Activated naive CD4-positive, alpha-beta T cell treated with Interleukin-2 at 50 U/mL for 16 hours (primary cell): ENCODE measurements at places on chromosomes 11 and 22.

GRCh38 chr11:70628855-70629844, 230.8 kb downstream of the CTTN start:
- no peak for DNase-seq

DNA sequence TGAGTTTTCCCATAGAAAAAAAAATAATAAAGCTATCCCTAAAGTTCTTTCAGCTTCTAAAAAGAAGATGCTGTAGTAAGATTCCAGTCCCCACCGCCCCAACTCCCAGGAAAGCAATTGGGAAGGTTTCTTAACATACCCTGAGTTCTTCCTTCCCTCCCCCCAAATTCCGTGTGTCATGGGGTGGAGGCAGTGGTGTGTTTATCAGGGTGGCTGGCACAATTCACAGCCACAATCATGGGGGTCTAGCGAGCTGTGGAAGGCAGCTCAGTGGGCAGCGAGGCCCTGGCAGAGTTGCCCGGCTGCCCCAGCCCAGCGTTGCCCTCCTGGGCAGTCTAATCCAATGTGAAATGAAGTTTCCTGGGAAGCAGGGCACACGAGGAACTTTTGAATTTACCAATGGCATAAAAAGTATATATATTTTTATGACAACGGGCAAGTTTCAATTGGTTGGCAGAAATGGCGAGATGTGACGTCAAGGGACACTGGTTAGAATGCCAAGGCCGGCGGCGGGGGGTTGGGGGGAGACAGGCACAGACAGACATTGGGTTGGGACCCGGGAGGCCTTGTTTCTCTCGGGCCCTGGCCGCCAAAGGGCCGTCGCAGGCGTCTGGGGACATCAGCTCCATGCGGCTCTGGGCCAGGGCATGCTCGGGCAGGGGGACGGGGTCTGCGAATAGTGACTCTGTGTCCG, 80.7 kb upstream of the PPARA start:
- DNase-seq = peak; percentile 50

- DNase-seq = no peak
Measured at GRCh38 chr22:27473533-27473932, 328.0 kb downstream of the MN1 start.

DNA sequence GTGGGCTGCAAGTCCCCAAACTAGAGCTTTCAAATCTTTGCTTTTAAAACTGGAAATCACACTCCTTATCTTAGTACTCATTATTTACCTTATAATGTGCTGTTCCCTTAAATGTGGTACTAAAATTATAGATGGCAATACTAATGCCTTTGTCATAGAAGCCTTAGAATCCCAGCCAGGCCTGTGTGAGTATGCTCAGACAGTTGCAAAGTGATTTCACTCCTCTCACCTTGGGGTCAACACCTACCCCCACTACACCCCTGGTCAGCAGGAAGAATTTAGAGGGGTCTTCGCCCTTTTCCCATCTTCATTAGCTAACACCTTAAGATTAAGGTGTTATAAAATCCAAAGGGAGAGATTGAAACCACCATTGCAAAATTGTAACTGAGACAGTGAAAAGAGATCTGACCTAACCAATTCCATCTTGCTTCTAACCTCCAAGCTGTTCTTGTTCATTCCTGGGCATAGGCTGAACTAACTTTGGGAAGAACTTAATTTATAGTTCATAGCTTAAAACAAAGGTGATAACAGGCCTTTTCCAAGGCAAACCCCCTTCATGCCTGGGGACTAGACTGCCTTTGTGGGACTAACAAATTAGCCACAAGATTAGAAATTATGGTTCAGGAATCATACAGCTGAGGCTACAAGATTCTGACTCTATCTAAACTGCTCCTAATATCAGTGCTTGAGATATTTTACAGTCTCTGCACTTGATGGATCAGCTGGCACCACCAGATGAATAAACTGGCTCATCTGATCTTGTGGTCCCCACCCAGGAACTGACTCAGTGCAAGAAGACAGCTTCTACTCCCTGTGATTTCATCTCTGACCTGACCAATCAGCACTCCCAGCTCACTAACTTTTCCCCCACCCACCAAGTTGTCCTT, 10.4 kb upstream of the MRPL17 start:
- DNase-seq = peak; percentile 55

DNA sequence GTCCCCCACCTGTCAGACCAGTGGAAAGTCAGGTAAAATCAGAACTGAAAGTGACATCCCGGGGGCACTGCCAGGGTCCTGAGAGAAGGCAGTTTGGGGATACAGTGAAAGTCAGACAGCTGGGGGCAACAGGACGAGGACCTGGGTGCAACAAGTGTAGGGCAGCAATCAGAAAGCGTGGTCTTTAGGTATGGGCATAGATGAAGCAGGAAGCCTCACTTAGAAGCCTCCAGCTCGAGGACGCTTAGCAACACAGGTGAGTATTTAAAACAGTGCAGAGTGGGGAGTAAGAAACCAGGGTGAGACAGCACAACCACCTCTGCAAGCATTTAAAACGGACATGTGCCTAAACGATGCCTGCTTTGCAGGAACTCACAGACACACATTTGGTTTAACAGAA, 64.6 kb upstream of the POU2AF1 start:
- DNase-seq = no peak

DNA sequence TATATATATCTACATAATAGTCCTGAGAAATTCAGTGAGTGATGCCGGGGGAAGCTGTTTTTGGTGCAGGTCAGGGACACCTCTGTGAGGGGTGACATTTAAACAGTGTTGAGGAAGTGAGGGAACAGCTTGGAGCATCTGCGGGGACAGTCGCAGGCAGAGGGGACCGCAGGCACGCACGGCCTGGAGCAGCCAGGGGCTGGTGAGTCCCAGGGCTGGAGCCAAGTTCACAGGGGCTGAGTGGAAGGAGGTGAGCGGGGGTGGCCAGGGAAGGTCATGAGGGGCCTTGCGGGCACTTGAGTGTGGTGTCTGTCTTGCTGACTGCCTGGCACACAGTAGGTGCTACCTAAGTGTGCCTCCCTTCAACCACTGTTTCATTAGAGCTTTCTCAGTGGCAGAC, 65.4 kb downstream of the TSPAN18 start:
- DNase-seq = no peak

GRCh38 chr11:131979364-131979763, 608.9 kb downstream of the NTM start:
- DNase-seq = no peak

DNA sequence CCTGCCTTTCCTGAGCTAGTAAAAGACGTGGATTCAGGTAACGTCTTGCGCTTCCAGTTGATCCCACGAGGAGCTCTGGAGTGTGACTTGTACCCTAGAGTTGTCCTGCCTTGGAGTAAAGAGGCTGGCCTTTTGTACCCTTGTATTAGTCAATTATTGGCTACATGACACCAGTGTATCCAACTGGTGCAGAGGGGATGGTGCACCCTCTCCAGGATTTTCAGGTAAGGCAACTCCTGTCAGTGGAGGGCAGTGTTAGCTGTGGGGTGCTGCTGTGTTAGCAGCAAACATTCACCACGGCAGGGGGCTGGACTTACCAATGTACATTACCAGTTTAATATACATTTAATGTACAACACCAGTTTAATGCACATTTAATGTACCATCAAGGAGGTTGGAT, 233.5 kb downstream of the MIAT start:
- DNase-seq = no peak

DNA sequence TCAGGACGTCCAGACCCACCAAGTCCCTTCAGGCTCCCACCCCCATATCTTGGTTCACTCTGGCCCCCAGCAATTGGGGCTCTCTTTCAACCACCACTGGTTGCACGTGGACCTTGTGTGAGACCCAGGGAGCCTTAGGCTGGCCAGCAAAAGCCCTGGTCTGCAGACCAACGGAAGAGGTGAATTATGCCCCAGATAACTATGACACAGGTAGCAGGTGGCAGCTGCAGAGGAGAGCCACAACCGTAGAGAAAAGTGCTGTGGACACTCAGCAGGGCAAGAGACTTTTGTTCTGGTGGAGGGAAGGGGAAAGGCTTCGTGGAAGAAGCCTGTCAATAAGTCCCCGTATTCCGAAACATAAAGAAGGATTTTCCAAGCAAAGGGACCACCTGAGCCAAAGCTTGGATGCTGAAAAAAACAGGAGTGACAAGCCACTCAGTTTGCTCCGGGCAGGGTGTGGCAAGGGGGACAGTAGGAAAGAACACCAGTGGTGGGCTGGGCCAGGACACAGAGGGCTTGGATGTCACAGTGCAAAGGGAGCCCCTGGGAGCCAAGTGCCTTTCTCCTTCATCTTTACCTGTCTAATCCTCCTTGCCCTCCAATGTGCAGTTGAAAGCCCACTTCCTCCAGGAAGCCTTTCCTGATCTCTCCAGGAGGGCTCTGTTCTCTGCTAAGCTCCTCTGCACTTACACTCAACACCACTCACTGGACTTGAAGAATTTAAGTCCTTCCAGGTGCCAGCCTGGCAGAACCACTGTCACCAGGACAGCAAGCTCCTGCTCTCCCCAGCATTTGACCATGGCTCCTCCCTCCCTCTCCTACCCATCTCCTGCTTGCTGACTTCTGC, 264.7 kb downstream of the BUD13 start:
- DNase-seq = no peak

DNA sequence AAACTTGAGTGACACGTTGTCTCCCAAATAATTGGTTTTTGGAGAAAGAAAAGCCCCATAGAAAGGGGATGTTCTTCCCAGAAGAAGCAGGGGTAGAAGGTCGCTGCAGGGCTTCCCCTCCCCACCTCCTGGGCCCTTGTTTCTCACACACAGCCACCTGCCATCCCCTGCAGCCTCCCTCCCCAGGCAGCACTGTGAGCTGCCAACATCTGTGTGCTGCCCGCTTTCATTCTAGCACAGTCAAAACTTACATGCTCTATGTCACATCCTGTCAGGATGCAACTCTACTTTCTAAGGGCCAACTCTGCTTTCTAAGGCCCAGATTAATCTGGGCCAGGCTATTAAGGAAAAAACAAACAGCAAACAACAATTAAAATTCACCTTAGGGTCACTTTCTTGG, 309.4 kb upstream of the ZC3H12C start:
- no peak for DNase-seq

- no peak for DNase-seq
Measured at GRCh38 chr11:3623767-3624458, 17.9 kb downstream of the ART5 start.

- no peak for DNase-seq
Measured at GRCh38 chr11:116636341-116636929, 136.4 kb downstream of the BUD13 start.

- no peak for DNase-seq
Measured at GRCh38 chr22:38312261-38312800, 4.9 kb downstream of the CSNK1E start.

DNA sequence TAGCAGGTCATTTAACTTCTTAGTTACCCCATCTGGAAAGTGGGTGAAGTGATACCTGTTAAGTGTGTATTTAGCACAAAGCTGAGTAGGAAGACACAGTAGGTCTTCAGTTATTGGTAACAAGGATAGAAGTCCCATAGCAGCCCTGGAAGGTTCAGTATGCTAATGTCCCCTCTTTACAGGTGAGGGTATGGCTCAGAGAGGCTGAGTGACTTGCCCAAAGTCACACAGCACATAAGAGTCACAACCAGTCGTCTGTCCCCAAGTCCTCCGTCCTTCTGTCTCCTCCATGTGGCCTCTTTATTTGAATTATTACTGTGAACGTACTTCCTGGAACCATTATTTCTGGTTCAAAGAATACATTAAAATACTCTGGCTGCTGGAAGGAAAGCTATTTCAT, 10.5 kb downstream of the ASPHD2 start:
- no peak for DNase-seq

- DNase-seq = no peak
Measured at GRCh38 chr11:24132471-24132870, 364.4 kb upstream of the LUZP2 start.

DNA sequence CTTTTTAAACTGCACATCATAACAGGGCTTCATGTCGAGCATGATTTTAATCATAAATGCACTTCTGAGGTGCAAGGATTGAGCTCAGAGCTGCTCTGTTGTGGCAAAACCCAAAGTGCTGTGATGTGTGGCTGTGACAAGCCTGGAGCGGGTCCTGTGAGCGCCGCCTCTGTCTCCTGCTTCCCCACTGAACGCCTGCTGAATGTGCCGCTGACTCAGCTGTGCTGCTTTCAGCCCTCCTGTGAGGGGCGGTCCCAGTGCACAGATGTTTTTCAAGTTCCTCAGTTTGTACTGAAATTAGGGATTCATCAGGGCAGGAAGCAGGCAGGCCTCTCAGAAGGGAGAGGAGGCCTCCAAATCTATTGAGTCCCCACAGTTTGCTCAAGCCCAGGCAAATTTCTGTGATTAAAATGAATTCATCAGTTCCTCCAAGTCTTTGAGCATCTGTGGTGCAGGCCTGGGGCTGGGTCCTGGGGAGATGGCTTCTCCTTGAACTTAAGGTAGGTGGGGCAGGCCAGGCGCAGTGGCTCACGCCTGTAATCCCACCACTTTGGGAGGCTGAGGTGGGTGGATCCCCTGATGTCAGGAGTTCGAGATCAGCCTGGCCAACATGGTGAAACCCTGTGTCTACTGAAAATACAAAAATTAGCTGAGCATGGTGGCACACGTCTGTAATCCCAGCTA, 3.0 kb upstream of the GTSE1 start:
- DNase-seq = no peak

GRCh38 chr22:31332886-31333285, 13.3 kb downstream of the PATZ1 start:
- no peak for DNase-seq

DNA sequence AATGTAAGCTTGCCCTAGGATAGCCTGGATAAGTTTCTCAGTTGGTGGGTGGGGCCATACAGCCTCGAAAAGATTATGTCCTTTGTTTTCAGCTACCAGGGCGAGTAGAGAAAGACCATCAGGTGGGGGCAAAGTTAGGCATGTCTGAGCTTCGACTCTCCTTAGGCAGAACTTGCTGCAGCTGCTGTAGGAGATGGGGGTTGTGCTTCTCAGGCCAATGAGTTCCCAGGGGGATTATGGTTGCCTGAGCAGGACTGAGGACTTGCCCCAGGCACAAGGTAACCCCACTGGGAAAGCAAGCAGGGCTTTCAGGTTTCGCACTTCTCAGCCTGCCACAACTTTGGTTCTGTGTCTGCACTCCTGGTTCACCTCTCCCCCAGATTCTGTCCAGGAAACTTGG, 173.4 kb upstream of the SESN3 start:
- DNase-seq = no peak

DNA sequence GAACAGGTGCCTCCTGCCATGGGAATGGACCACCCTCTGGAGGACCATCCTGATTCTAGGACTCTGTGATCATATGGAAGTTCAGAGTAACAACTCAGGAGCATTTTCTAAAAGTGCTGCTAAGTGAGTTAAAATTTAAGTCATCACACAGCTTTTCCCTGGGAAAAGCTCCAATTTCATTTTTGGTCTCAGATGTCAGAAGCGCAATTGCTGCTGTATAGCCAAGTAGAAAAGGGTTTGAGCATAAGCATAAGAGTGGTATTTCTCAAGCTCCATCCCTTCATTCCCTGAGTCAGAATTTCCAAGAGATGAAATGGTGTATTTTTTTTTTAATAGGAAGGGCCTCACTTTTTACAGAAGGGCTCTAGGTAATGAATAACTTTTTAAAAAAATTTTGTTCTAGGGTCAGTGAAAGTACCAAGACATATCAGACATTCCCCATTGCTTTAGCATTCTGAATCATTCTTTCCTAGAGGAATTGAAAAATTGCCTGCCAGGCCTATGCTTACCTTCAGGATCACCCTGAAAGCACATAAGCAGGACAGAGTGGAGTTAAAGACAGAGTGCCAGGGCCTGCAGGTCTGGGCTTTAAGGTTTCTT, 564.5 kb upstream of the ISX start:
- DNase-seq = no peak
